ENCODE measurements at places on chromosomes 7 and 10.

DNA sequence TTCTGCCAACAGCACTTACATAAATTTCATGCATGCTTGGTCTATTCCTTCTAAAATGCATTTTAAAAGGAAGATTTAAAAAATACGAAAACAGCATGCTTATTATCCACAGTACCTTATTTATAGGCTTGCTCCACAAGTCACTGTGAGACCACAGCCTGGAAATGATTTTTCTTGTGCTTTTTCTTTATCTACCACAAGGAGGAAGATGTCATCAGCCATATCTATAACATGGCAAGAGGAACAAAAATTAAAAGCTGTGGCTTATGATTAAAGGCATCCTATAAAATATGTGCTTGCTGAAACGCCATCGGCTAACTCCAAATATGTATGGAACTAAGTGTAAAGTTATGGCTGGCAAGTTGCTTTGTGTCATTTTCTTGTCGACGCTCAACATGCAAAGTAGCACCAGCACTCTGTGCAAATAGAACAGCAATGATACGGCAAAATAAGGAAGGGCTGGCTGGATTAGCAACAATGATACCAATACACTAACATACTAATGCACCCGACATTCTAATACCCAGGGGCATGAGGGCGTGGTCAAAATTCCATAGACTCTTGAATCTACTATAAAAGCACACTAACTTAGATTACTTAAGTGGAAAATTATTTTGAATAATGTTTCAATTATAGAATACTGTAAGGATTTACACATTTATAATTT is 41.2 kb upstream of the AKR1E2 start:
- DNase-seq, result no peak

GRCh38 chr7:113263749-113264148 is 145.4 kb upstream of the SMIM30 start:
- DNase-seq, result no peak

- no peak for DNase-seq
These were observed 26.5 kb upstream of the ZNF107 start for GRCh38 chr7:64639267-64640001.

DNA sequence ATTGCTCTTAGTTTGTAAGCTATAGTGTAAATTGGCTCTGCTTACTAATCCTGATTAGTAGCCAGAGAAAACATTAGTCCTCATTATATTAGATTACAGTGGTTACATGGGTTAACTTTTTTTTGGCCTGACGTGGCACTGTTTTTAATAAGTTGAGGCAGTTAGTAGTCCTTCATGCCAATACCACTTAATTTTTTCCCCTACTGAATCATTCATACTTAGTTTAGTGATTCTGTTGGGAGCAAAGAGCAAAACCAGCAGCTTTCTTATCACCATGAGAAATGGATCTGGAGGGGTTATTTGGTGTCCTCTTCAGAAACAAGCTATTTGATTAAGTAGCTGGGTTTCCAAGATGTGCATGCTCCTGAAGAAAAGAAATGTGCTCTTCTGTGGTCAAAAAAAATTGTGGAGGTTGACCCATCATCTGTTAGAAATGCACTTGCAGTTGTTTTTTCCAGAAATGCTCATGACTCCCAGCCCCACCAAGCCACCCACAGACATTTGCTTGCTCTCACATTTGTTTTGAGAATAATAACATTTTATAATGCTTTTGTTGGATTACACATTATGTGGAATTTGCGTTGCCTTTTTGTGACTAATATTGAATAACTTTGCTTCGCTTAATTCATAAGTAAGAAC is 258.5 kb downstream of the HDAC9 start:
- peak; percentile 30 for DNase-seq

GRCh38 chr10:5827841-5828240 is 14.6 kb upstream of the GDI2 start:
- no peak for DNase-seq

GRCh38 chr10:22320591-22321155 is at the start of gene BMI1:
TSS of gene BMI1 (plus strand) at chr10:22321099. CDS start at chr10:22326450, 5,351 bp downstream.
- DNase-seq, result no peak

DNA sequence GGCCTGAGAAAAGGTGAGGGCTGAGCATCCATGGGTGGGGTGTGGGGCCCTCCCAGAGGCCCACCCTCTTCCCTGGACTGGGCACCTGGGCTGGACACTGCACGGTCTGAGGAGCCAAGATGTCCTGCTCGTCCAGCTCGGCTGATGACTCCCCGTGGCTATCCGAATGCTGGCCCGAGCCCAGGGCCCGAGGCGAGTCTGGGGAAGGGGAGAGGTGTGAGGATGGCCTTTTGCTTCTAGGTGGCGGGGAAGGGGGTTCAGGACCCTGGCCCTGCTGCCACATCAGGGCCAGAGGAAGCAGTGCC is 7.1 kb downstream of the NACAD start:
- DNase-seq, result no peak

- DNase-seq, result peak; percentile 69
These were observed 28.9 kb downstream of the MGAM start for GRCh38 chr7:142024547-142024946.

- no peak for DNase-seq
These were observed 3.2 kb downstream of the SFMBT2 start for GRCh38 chr10:7407368-7408290.

GRCh38 chr10:95326396-95326795 is 35.6 kb upstream of the PDLIM1 start:
- DNase-seq, result no peak

GRCh38 chr10:43846187-43846680 is 197.6 kb upstream of the ZNF32 start:
- DNase-seq, result peak; percentile 75

- DNase-seq, result no peak
These were observed 1.1 kb downstream of the KEL start for GRCh38 chr7:142960955-142961512.

Data from HT1080 (cell line).